ENCODE measurements at places on chromosomes 5 and 9.

DNA sequence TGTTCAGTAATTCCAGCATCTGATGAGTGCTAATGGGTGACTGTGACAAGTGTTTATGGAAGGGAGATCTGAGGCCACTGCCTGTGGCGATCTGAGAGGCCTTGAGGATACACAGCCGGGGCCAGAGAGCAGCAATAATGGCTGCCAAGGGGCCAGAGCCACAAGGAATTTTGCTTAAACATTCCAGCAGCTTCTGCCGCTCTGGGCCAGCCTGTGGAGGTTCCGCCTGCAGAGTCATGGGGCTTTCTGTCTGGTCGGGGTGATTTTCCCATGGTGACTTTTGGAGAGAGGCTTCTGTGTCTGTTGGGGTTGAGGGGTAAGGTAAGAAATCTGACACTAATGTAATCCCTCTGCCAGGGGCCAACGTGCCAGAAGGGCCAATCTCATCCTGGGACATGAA, 353.5 kb downstream of the ADAMTS6 start:
- no peak for DNase-seq

- peak; percentile 20 for DNase-seq
These were observed 11.0 kb upstream of the PCDHB15 start for GRCh38 chr5:141234109-141234667.

DNA sequence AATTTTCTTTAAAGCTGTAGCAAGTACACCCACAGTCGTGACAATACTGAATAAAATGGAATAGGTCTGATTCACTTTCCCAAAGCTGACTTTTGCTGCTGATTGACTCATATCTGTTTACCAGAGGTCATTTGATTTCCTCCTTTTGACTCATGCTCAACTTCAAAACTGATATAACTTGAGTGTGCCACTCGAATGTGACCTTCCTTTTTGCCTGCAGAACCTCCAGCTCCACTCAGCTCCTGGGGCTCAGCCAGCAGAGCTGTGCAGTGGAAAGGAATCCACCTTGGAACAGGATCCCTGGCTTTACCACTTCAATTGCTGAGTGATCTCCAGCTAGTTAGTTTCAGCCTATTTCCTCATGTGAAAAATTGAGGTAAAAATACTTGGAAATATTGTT, 84.1 kb downstream of the FEM1C start:
- peak; percentile 30 for DNase-seq

DNA sequence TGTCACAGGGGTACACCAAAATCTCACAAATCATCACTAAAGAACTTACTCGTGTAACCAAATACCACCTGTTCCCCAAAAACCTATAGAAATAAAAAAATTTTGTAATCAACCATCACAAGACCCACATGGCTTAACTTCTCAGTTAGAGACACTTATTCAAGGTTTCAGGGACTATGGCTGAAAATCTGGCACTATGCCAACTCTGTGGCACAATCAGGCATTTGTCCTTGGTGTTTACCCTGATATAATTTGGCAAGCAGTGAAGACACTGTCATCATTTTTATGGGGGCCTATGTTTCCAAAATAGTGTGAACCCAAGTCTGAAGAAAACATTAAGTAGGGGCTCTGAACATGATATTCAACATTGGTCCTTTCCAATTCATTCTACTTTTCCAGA, 59.0 kb downstream of the ZNF622 start:
- no peak for DNase-seq

DNA sequence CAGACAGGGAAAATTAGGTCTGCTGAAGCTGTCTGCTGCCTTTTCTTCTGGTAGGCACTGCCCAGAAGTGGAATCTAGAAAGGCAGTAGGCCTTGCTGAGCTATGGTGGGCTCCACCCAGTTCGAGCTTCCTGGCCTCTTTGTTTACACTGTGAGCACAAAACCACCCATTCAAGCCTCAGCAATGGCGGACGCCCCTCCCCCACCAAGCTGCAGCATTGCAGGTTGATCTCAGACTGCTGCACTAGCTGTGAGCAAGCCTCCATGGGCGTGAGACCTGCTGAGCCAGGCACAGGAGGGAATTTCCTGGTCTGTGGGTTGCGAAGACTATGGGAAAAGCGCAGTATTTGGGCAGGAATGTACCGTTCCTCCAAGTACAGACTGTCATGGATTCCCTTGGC, 18.5 kb downstream of the AGTPBP1 start:
- no peak for DNase-seq

DNA sequence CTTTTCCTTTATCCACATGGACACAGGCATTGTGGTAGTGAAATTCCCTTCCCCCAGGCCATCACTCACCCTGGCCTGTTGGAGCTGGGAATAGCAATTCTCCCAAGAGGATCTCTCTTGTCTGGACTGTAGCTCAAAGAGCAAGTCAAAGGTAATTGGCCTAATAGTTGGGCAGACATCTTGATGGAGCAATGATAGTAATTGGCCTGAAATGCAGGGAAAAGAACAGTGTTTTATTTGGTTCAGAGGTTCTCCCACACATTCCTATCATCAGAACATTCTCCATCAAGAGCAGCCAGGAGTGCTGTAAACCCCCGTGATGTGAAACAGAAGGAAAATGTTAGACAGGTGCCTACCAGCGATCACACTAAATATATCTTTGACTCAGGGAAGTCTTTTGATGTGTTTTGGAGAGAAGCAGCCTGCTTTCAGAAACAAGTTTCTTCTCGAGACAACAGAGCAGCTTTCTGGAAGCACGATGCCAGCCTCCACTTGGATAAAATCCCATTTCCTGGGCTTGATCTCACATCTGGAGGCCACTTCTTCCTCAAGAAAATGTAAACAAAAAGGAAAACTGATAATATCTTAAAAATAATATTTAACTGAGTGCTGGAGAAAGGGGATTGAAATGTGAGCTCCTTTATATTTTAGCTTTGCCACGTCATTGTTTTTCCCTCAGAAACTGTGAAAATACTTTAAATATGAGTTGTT, 198.1 kb upstream of the WWC1 start:
- DNase-seq: no peak

DNA sequence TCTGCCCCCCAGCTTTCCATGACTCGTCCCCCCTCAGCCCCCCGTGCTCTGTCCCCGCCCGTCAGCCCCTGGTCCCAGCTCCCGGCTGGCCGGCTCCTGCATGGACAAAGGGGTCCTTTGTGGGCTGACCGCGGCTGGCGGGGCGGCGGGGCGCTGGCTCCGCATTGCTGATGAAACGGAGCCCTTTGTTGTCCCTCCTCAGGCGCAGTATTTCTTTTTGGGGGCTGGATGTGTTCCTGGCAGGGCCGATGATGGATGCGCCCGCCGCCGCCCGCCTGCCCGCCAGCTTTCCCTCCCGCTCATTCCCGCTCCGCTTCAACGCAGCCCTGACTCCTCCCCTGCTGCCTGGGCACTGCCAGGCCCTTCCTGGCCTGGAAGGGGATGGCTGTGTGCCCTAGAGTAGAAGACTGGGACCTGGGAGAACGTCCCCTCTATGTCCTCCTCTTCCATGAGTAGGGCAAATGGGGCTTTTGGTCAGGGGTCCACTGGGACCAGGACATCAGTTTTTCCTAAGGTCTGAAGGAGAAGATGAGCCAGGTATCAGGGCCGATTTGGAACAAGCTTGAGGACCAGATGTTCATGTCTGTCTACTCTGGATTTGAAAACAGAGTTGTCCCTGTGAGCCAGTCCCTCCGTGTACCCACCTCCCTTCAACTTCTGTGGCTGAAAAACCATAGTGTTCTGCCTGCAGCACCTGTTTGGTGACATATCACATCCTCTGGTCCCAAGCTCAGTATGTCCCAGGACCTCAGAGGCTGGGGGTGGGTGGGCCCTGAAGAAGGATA, 29.0 kb downstream of the CXXC5 start:
- no peak for DNase-seq

GRCh38 chr5:116209166-116209565, 124.3 kb downstream of the COMMD10 start:
- no peak for DNase-seq

GRCh38 chr5:140114341-140115185, 654 bp downstream of the PURA start:
- peak; percentile 21 for DNase-seq

- DNase-seq: no peak
These were observed 456.4 kb downstream of the PDE4D start for GRCh38 chr5:59437176-59437575.

DNA sequence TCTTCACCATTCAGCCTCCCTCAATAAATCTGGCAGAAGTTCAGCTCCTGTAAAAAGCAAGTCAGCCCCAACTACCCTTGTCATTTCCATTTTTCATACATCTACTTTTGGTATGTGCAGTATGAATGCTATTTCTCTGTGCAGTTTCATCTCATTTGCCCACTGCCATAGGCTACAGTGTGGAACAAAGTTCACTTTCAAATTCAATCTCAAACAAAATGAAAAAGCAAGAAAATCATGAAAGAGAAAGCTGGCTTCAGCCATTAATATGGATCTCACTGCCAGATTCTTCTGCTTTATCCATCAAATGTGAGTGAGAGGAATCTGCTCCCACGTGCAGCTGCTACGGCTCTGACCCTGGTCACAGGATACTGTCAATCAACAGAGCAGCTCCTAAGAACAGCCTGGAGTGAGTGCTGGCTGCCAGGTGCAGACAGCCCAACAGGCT, 494.2 kb downstream of the ZNF608 start:
- DNase-seq: no peak

GRCh38 chr5:122436615-122437014, 124.6 kb downstream of the SNCAIP start:
- no peak for DNase-seq

DNA sequence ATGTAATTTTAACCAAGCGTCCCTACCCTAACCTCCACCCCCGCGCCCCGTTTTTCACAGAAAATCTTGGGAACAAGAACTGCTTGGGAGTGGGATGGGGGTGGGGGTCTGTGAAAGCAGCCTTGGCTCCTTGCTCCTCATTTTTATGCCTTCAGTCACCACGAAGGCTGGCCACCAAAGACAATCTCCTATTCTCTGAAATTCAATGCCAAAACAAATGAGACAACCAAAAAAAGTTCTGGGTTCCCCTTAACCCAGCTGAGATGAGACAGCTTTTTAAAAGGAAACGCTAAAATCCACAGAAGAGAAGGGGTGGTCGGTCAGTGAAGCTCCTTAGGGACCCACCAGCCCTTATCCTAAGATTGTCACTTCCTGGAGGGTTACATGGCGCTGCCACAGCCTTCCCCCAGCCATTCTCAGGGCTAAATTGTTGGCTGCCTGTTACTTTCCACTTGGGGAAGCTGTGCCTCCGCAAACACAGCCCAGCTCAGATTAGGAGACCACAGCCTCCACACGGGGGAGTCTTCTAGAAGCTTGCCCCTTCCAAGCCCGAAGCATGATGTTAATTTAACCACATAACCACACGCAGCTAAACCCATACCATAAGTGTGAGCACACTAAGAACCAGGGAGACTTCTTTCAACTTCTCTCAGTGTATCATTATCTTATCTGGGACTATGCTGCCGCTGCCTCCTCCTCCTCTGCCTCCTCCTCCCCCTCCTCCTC, 136.3 kb downstream of the FOXD1 start:
- peak; percentile 49 for DNase-seq

Data from urothelium cell line (cell line).